ENCODE measurements at places on chromosomes 7 and 10.

DNA sequence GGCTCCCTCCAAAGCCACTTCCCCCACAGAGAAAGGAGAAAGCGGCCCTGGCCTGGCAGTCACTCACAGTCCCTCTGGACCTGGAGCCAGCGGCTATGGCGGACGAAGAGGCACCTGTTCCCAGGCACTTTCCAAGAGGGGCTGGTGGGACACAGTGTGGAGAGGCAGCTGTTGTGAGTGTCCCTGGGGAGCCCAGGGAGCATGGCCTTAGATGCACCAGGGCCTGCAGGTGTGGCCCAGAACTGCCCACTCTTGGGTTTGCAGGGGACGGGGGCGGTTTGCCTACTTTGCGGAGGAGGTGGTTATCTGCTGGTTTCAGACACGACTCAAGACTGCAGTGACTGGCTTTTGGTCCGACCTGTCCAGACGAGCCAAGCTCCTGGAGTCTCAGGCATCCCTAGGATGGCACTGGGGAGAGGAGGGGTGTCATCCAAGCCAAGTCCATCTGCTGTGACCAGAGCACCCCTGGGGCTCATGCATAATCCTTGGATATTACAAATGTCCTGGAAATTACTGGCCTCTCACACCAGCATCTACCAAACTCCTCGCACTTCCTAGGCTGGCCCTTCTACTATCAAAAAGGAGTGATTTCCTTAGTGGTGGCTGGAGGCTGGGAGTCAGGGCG, 18.4 kb downstream of the CTBP2 start:
- no peak for DNase-seq

DNA sequence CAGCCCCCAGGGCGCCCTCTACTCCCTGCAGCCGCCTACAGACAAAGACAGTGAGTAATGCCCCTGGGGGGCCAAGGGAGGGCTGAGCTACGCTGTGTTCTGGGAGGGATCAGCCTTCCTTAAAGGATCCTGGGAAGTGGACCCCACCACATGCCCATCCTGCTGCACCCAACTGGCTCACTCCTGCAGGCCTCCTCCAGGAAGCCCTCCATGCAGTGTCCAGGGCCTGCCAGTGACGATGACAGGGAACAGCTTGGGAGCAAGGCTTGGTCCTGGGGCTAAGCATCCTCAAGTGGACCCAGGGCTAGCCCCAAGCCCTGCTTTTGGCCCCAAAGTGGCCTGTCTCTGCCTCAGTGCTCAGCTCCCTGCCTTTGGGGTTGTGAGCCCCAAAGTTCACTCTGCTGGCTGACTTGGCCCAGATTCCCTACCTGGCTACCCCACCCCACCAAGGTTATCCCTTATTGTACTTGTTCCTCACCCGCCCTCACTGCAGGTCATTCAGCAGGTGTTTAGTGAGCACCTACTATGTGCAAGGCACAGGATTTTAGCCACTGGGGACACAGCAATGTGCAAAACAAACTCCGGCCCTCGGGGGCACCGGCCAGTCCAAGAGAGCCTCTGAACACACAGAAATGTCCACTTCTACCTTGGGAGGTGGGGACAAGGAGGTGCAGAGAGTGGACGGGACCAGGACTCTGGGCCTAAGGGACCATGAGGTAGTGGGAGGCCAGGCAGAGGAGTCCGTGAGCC, 83.5 kb downstream of the MYL10 start:
- DNase-seq, result no peak

GRCh38 chr7:157079116-157079515, 59.6 kb upstream of the UBE3C start:
- no peak for DNase-seq

DNA sequence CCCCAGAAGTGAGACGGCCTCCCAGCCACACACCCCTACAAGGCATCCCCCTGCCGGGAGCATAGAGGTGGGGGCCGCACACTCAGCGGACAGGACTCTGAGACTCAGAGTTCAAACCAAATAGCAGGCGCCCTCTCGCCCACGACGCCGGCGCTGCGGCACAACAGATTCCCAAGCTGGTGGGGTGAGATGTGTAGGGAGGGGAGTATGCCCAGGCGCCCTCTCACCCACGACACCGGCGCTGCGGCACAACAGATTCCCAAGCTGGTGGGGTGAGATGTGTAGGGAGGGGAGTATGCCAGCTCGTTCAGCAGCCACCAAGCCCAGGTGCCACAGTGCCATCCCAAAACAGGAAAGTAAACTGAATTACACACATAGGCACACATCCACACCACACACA, 64.7 kb downstream of the TCERG1L start:
- DNase-seq, result no peak

GRCh38 chr7:7136466-7137381, 45.6 kb upstream of the C1GALT1 start:
- DNase-seq, result no peak

DNA sequence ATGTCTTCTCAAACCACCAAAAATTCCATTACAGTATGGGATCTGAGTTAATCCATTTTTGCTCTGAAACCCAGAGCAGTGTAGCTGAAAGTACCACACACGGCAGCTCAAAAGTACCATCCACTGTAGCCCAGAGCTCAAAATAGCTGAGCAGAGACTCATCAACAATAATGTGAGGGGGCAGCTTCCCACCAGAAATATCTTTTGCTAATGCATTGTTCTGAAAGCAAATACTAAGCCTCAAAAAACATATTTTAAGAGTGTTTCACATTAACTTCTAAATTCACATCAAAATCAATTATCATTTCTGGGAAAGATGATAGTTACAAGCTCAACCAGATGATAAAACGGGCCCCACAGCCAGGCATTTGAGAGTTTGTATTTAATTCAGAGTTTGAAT, 73.7 kb downstream of the ABLIM1 start:
- no peak for DNase-seq

- DNase-seq, result no peak
These were observed 138.3 kb upstream of the KLF14 start for GRCh38 chr7:130872341-130872740.

DNA sequence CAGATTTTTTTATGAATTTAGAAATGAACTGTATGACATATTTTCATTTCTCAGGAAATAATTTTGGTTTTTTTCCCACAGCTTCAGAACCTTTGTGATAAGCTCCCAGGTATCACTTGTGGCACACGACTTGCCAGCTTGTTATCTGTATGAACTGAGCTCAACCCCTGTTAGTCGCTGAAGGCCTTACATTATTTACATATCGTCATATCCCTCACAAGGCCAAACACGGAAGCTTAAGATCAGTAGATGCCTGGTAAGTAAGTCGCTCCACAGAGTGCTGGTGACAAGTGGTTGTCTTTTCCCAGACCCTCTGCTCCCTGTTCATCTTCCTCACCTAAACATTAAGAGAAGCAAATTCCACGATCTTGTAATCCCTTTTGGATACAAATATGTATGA, 55.2 kb downstream of the RAPGEF5 start:
- DNase-seq, result no peak

DNA sequence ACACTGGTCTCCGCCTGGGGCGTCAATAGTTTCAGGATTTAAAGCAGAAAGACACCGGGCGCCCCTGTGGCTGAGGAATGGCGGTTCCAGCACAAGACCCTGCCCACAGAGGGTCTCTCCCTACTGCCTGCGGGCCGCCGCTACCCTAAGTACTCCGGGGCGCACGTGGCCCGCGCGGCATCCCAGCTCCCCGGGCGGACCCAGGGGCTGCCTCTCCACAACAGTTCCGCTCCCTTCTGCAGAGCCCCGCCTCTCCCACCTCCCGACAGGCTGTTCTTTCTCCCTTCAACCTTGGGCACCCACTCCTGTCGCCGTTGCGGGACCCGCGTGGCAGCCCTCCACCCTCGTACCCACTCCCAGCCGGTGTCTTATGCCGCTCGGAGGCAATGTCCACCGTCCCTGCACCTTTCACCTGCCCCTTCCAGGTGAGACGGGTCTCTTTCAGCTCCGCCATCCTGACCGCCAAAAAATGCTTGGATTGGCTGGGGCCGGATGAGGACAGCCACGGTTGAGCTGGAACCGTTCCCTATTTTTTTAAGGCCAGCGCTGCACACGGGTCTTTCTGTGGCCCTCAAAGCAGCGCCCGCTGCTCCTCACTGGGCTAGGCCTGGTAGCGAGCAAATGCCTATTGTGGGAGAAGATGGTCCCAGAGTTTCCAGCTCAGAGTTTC, 1.6 kb upstream of the NKX2-3 start:
- no peak for DNase-seq

DNA sequence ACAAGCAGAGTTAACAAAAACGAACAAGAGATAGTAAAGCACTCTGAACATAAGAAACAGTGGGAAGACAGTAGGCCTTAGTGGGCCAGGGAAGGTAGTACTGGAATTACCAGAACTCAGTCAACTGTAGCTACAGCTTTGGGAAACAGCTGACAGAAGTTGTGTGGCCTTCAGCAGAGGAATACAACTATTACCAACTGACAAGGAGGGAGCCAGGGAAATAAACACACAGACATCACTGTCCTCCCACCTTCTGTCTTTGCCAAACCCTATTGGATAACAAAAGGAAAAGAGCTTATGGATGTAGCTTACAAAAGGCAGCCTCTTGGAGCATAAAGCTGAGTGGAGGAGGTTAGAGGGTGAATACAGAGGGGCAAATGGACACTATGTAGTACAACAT, 15.4 kb downstream of the MICU1 start:
- DNase-seq, result no peak

GRCh38 chr10:117929327-117930067, 117.2 kb downstream of the RAB11FIP2 start:
- no peak for DNase-seq

DNA sequence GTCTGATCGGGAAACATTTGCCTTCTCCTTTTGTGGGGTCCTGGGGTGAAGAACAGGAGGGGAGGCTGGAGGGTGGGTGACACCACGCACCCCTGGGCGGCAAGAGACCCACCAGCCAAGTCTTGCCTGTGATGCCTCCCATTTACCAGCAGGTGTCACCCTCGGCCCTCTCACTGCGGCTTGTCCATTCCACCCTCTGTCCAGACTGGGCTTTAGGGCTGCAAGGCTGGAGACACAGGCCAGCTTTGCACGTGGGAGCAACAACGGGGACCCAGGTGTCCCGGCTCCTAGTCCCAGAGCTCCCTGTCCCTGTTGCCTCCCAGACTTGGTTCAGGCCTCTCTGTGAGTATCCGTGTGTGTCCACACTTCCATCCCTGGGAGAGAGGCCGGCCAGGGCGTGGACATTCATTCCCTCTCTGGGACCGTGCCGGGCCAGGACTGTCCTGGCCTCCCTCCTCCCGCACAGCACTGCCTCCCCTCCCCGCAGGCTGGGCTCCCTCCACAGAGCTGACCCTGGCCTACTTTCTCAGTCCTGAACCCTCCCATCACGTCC, 36.2 kb upstream of the GTF2IRD1 start:
- peak; percentile 30 for DNase-seq

GRCh38 chr10:50629495-50630122, 5.9 kb upstream of the SGMS1 start:
- DNase-seq, result no peak

GRCh38 chr7:133761443-133761842, 365.7 kb upstream of the LRGUK start:
- DNase-seq, result no peak

DNA sequence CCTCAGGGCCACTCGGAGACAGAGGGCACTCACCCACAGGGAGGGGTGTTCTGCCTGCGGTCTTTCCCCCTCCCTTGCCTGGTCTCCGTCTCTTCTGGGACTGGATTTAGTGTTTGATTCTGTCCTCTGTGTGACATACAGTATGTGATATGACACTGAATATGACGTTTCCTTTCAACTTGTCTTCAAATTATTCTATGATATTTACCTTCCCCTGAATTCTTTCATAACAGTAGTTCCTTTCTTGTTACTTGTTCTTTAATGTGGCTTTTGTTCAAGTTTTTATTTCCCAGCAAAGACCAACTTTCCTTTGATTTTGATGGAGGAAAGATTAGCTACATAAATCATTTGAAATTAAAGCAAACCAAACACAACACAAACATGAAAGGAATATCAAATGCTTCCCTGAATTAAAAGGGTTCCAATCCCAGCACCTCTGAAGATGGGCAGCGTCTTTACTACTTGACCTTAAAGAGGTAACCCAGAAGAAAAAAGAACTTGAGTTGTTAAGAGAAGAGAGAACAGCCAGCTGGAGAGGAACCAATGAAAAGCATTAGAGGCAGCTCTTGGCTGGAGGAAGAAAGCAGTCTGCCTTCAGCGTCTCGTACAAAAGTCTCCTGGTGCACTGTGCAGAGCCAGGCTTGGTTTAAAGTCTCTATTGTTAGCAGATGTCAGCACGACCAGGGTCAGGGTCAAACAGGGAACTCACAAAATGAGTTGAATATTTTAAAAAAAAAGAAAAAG, 18.3 kb upstream of the RHEB start:
- DNase-seq, result no peak

- peak; percentile 82 for DNase-seq
These were observed at the start of gene CBX3 for GRCh38 chr7:26201247-26202018. CBX3 (plus strand) TSS chr7:26201745; CDS start chr7:26202999, 1,254 bp downstream.

DNA sequence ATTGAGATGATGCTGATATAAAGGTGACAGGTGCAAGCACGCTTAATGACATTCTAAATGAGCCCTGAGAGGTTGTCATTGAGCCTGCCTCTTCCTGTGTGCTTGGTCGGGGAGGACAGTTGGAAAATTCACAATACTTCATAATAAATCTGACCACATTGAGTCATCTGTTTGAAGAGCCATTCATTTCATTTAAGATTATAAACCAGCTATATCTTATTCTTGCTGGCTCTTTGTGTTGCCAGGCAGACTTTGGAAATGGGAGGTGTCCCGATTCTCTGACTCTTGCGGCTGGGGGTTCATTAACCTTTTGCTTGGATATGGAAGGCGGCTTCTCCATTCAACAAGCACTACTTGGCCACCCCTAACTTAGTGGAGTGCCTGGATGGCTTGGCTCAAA, 198.2 kb downstream of the FANK1 start:
- no peak for DNase-seq

- DNase-seq, result no peak
These were observed 55.3 kb downstream of the STK32C start for GRCh38 chr10:132252412-132252811.

GRCh38 chr7:116799916-116800315, 62.5 kb upstream of the CAPZA2 start:
- DNase-seq, result no peak
